ENCODE measurements at places on chromosomes 3 and 15. TPM values are rescaled to one million over a fixed set of nuclear protein-coding genes. Genes with fewer than 3 reads are reported as not detected.

CNTN3 gene
- total RNA-seq: not detected

FGF12 gene
- total RNA-seq: 0.37 TPM

MYRIP gene
- not detected for total RNA-seq

PRR20G gene
- total RNA-seq: 0.14 TPM

All from A549 treated with RU486 at 1 μM for 4 hours (cell line).